ENCODE measurements at places on chromosomes 4 and X.

- DNase-seq, result no peak
These were observed 1682.3 kb upstream of the TENM3 start for GRCh38 chr4:180560896-180561295.

DNA sequence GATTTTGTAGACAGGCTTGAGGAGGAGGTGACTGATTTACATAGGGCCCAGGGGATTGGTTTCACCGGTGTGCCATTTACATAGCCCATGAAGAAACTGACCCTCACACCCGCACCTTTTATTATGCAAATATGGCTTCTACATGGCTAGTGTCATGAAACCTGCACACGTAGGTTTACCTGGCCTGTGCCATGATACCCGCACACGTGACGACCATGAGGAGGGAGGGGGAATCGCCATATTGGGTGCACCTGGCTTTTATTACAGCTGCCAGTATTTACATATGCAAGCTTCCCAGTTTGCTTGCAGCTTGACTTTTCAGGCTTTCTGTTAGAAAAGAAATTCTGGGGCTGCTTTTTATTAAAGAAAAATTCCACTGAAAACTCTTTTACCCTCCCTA lies 359.7 kb downstream of the ADAM29 start:
- no peak for DNase-seq

DNA sequence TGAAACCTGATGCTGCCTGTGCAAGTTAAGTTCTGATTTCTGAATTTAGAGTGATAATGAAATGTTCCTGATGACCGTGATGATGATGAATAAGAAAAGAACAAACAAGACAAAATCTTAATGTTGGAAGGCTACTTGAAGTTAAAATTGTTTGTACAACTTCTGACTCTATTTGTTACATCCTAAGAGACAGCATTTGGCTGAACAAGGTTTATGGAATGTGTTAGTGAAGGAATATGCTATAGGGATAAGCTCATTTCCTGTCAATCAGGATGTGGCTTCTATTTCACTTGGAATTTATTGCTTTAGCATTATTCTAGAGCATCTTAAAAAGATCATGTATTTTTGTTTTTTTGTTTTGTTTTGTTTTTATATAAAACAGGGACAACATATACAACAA lies 267.5 kb downstream of the FAT4 start:
- no peak for DNase-seq

GRCh38 chr4:82801910-82802521 lies 3.4 kb upstream of the SCD5 start:
- DNase-seq, result no peak

DNA sequence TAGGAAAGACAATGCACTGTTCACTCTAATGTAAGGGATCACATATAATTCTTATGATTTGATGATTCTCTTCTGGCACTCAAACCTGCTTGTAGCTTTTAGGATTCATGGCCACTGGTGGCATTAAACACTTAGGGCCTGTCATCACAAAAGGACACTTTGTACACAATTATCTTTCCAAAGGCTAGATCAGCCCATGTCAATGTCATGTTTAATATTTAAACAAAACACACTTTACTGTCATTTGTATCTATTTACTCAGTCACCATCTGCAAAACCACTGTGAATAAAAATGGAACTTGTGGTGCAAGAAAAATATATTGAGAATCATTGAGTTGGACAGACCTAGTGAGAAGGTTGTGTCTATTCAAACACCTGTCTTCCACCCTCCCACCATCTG lies 83.6 kb upstream of the TTC29 start:
- no peak for DNase-seq

DNA sequence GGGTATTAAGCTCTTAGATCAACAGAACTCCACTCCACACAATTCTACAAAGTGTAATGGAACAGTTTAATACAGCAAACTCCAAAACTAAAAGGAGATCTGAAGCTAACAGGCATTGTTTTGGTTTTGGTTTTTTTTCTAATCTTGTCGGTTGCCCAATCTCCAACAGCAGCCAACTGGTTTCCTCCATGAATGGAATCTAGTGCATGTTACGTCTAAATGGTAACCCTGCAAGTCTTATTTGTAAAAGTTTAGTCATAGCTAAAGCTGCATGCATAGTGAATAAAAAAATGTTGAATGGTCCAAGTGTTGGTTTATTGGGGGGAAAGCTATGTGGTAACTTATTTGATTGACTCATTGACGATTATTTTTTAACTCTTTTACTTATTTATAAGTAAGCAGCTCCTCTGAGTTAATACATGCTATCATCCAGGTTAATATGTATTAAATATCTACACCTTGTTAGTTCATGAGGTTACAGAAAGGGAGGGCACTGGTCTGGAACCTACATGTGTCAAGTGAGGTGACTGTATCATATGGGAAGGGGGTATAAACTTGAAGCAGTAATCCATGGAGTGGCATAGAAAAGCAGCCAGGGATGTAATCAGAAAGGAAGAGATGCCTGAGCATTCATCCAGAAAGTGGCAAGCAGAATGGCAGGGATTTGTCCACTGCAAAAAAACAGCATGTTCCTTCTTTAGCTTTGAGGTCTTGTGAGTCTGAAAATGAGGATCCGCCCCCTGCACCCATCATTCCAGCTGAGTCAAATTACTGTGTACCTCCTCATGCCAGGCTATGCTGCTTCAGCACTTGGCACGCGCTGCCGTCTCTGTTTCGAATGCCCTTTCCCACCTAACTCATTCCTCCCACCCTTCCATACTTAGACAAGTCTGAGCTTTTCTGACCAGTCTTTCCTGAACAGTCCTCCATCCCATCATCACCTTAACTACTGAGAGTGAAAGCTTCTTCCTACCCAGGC lies 81.7 kb downstream of the PDGFC start:
- no peak for DNase-seq

GRCh38 chr4:180925805-180926204 lies 1317.4 kb upstream of the TENM3 start:
- no peak for DNase-seq

- no peak for DNase-seq
These were observed 263.0 kb upstream of the TAPT1 start for GRCh38 chr4:16489226-16489625.

DNA sequence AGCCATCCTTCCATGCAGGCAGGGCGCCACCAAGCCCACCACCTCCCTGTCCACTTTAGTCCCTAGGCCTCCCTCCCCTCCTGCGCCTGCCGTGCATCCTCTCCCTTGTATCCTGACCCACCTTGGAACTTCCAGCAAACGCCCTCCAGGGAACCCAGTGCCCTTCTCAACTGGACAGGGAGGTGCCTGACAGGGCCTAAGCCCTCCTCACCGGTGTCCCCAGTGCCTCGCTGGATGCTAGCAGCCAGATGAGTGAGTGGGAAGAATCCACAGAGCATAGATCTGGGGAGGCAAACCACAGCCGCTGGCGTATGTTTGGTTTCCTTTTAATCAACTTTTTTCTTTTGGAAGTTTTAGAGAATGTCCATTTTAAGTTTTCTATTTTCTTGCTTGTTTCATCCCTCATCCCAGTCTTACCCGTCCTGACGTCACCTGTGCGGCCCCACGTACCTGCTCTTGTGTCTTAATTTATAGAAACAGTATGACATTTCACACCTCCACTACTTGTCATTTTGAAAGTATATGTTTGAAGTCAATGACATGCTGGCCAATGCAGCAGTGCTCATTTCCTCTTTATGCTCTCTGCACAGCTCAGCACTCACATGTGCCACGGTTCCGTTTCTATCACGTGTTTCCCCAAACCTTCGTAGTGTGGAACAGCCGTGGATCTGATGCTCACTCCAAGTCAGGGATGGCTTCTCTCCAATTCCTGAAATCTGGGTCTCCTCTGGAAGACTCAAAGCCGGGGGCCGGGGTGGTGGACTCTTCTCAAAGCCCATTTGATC lies 3.4 kb upstream of the HMX1 start:
- no peak for DNase-seq

GRCh38 chr4:59044286-59044900 lies 1934.2 kb upstream of the IGFBP7 start:
- no peak for DNase-seq

DNA sequence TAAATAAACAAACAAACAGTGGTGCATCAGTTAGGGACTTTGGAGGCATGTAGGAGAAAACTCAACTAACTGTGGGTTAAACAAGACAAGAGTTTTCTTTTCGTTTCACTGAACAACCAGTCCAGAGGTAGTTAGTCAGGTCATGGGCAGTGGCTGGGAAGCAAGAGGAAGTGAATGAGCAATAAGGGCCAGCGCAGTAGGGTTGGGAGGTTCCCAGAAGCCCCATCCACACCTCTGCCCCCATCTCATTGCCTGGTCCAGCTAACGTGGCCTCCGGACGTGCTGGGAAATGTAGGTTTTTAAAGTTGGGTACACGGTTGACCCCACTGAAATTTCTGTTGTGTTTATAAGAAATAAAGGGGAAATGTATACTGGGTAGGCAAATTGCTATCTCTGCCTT lies 8.7 kb downstream of the GLOD5 start:
- DNase-seq, result no peak

DNA sequence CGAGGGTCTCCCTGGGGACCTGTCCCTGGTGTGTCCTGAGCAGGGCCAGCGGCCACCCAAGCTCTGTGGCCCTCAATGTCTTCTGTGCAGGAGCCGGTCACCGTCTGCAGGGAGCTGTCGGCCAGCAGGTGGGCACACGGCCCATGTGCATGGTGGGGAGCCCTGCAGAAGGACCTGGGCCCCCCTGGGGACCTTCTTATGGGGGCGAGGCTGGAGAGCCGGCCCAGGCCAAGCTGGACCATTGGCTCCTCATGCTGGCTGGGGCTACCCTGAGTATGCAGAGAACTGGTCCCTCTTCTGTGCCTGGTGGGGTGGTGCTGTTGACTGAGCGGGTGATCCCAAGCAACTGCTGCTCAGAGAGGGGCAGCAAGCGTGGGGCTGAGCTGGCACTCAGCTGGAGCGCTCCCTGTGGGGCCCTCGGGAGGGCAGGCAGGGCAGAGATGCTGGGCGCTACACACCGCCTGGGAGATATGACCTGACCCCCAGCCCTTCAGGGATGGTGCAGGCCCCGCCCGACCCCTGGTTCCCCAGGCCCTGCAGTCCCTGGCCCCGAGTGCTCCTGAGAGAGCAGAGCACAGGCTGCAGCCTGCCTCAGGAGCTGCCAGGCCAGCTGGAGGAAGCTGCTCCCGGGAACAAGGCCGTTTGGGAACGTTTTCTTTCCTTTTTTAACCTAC lies 14.8 kb downstream of the NAT8L start:
- no peak for DNase-seq

DNA sequence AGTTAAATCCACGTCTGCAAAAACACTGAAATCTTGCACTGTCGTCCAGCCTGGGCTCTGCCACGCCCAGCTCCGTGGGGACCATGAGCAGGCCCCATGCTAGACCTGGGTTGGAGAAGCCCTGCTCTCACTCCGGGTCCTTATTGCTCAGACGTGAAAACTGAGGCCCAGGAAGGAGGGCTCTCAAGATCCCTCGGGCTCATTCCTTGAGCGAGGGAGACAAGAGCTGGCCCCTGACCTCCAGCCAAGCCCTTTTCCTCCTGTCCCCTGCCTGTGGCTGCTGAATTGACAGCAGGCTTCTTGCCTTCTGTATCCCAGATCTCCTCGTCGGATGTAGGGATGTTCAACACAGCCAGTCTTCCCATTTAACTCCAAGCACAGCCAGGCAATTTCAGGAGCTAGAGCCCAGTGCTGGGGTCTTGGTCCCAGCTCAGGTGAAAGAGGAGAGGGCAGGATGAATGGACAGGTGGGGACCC lies 109.5 kb downstream of the CPZ start:
- DNase-seq, result no peak

GRCh38 chr4:161444626-161445025 lies 719.2 kb downstream of the FSTL5 start:
- no peak for DNase-seq

GRCh38 chr4:29948858-29949257 lies 771.3 kb upstream of the PCDH7 start:
- DNase-seq, result no peak

DNA sequence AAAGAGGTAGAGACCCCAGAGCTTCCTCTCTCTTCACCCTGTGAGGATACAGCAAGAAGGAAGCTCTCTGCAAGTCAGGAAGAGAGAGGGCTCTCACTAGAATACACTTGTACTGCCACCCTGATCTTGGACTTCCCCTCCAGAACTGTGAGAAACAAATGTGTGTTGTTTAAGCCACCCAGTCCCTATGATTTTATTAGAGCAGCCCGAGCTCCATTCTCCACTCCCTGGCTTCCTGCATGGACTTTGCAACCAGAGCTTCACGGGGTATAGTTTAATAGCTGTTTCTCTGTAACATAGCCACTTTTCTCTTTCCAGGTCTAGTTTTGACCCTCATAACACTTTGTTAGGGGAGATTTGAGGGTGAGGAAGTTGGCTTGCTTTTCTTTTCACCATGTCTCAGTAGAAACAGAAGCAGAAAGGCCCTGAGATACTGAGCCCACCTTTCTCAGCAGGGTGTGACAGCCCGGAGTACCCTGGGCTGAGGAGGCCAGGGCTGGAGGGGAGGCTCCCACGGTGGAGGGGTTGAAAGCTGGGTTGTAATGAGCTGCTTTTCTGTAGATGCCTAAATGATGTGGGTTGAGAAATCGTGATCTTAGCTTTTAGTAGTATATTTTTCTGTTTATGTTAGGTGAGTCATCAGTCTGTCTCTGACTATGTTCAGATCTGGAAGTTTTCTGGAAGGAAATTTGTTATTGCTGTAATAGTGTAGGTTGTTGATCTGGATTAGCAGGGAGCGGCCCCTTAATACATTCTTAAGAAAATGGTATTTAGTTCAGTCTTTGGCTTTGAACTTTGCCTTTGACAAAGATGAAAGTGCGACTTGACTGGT lies 118.6 kb downstream of the PTTG2 start:
- DNase-seq, result no peak

DNA sequence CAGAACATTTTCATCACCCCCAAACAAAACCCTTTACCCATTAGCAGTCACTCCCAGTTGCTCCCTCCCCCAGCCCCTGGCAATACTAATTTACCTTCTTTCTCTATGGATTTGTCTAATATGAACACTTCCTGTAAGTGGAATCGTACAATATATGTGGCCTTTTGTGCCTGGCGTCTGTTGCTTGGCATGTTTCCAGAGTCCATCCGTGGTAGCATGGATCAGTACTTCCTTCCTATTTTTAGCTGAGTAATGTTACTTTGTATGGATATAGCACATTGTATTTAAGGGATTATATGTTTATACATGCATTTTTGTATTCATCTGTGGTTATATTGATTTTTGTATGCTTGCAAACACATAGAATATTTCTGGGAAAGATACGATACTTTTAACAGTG lies 48.2 kb downstream of the PPEF1 start:
- DNase-seq, result no peak

GRCh38 chr4:120009731-120010130 lies 56.9 kb downstream of the MAD2L1 start:
- DNase-seq, result no peak

DNA sequence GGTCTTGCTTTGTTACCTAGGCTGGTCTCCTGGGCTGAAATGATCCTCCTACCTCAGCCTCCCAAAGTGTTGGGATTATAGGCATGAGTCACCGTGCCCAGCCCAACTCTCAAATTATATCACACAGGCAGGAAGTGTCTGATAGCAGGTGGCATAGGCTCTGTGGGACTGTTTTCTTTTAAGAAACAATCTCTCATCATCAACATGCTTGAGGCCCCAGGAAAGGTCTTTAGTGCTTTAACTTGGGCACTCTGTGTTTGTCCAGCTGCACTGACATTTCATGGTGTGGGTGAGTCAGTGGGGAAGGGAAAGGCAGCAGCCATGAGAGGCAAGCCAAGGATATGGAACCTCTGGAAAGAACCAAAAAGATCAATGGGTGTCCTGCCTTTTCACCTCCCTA lies 88.1 kb upstream of the TSPAN5 start:
- DNase-seq, result no peak
